Stimulated activated CD4-positive, alpha-beta T cell treated with anti-CD3 and anti-CD28 coated beads, Interleukin-4, amount 100 ng/mL, for 4 hours (primary cell): ENCODE measurements at places on chromosomes 3 and 15.
A peak's percentile ranks its signal among the peaks of the same experiment; 100 is the strongest.

GRCh38 chr3:71260782-71261181 is 322.7 kb downstream of the FOXP1 start:
- no peak for DNase-seq

GRCh38 chr3:172530566-172530965 is 7.3 kb upstream of the TNFSF10 start:
- no peak for DNase-seq

DNA sequence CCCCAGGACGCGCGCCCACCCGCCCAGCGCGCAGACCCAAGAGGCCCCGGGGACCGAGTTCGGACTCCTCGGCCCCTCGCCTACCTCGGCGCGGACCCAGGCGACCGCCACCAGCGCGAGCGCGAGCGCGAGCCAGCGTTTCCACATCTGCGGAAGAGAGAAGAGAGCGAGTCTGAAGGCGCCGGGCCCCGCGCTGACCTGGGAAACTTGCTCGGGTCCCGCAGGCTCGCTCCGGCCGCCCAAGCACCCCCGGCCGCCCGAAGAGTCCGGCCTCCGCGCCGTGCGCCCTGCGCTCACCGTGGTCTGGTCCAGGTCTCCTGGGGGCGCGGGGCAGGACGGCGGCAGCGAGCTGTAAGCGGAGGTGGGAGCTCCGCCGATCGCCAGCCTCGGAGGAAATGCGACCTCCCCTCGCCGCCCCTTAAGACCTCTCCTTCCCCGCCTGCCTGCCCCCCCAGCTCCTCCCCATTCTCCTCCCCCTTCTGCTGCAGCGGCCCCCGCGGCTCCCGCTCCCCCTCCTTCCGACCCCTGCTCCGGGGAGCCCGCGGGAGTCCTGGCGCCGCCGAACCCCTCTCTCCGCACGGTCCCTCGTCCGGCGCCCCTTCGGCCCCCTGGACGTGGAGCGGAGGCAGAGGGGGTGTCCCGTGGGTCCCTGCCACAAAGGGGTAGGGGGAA is at the start of gene FSTL1:
Gene FSTL1, minus strand, starts transcription at position 393 of the 672 bp plus-strand sequence. Its CDS starts 246 bp downstream, at position 147.
- no peak for DNase-seq

DNA sequence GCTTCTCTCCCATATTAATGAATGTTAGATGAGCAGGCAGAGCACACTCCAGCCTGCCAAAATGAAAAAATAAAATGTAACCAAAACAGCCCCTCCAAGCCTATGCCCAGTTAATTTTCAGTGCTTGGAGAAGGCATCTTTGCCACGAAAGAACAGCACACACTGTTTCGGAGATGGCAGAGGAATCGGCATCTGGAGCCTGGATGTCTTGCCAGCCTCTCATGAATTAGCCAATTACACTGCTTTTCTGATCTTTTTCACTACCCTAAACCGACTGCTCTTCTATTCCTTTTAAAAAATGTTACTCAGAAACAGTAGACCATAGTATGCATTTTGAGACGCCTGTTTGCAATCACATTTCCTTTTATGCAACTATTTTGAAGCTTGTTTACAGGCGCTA is 249.6 kb downstream of the TLE3 start:
- DNase-seq = no peak

DNA sequence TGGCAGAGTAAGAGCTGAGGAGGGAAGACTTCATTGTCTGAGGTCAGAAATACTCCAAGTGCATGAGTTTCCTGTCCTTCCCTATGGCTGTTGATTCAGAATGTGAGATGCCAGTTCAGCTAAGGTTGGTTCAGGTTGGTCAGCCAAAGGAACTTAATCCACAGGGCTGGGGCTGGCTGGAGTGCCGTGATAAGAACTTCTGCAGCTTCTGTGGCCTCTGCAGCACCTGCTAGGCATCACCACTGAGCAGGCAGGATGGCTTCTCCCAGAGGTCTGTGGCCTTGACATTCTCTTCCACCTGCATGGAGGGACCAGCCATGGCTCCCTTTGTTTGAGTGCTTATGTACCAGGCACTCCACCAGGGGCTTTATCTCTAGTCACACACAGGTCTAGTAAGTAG is 109.5 kb upstream of the PLXNA1 start:
- DNase-seq = no peak

DNA sequence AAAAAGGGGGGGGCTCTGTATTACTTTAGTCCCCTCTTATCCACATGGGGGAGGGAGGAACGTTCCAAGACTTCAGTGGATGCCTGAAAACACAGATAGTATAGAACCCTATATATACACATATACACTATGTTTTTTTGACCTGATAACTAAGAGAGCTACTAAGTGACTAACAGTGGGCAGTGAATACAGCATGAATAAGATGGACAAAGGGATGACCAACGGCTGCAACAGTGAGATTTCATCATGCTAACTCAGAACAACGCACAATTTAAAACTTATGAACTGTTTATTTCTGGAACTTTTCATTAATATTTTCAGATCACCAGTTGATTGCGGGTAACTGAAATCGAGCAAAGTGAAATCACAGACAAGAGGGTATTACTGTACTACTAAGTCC is 7.3 kb downstream of the DCUN1D1 start:
- DNase-seq = no peak

GRCh38 chr3:25043749-25044148 is 384.3 kb upstream of the RARB start:
- DNase-seq = no peak

DNA sequence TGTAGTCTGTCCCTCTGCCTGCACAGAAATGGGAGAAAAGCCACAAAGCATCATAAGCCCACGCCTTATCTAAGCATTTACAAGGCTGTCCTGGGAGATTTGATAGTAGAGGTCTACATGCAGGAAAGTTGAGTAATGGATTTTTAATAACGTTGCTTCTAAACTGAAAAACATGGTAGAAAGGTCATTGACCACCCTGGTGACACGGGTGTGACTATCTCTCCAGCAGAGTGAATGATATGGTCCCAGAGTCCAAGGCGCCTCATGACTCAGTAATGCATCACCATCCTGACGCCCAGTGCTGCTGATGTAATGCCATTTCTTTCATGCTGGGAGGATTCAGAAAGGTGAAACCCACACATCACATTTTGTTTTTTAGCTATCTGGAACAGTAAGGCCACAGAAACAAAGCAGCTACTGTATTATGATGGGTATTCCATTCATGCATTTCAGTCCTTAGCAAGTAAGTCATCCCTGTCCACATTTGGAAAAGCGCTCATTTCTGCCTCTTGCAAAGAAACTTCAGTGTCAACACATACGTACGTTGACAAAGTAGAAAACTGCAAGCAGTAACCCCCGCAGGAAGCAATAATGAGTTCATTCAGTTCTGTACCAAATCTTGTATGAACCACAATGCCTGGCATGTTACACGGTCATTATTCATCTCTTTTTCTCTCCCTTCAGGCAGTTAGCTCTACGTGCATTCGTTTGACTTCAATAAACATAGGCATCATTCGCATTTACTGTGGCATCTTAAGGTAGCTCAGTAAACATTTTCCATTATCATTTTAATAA is 483.5 kb downstream of the GABRG3 start:
- no peak for DNase-seq

GRCh38 chr3:72213296-72214065 is 428.5 kb upstream of the PROK2 start:
- no peak for DNase-seq

DNA sequence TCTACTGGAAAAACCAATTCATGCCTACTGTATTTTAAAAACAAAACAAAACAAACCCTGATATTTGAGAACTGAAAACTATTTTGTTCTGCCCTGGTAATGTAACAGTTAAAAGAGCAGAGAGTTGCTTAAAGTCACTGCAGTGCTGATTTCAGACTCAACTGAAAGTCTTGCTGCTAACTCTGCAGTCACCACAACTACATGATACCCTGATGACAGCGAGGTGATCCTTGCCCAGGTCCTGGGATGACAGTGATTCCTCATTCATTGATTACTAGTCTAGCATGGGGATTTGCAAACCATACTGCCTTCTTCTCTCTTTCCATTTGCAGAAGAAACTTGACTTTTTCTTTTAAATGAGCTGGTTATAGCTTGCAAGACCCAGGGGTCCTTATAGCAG is 67.5 kb downstream of the MME start:
- DNase-seq = no peak

DNA sequence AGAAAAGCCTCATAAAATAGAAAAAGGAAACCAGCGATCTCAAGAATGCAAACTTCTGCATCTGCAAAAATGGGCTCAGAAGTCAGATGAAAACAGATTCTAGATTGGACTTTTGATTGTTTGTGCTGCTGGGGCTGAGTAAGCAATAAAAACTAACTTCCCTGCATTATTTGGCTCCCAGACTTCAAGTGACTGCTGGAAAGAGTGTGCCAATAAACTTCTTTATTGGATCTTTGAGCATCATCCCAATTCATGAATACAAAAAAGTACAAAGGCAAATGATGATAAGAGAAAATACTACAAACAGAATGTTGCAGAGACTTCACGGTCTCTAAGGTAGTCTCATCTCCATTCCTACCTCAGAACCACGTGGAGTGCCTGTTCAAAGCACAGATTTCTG is 97.9 kb downstream of the FGF12 start:
- DNase-seq = no peak

- DNase-seq = no peak
Observed at GRCh38 chr3:47421741-47422649, 41.2 kb downstream of the PTPN23 start.

DNA sequence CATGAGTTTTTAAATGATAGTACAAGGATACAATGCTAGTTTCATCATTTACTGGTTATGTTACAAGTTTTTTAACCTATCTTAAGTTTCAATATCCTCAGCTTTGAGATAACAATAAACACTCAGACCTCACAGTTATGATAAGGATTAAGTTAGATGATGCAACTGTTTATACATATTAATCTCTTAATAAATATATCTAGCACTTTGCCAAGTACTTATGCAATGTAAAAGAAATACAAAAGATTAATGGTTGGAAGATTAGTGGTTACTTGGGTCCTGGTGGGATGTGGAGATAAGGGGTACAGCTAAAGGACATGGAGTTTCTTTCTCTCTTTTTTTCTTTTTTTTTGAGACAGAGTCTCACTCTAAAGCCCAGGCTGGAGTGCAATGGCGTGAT is 12.0 kb downstream of the SPPL2A start:
- DNase-seq = no peak

- DNase-seq = no peak
Observed at GRCh38 chr3:173920386-173920785, 522.8 kb downstream of the NLGN1 start.

GRCh38 chr3:155153242-155154186 is 73.4 kb downstream of the MME start:
- no peak for DNase-seq

DNA sequence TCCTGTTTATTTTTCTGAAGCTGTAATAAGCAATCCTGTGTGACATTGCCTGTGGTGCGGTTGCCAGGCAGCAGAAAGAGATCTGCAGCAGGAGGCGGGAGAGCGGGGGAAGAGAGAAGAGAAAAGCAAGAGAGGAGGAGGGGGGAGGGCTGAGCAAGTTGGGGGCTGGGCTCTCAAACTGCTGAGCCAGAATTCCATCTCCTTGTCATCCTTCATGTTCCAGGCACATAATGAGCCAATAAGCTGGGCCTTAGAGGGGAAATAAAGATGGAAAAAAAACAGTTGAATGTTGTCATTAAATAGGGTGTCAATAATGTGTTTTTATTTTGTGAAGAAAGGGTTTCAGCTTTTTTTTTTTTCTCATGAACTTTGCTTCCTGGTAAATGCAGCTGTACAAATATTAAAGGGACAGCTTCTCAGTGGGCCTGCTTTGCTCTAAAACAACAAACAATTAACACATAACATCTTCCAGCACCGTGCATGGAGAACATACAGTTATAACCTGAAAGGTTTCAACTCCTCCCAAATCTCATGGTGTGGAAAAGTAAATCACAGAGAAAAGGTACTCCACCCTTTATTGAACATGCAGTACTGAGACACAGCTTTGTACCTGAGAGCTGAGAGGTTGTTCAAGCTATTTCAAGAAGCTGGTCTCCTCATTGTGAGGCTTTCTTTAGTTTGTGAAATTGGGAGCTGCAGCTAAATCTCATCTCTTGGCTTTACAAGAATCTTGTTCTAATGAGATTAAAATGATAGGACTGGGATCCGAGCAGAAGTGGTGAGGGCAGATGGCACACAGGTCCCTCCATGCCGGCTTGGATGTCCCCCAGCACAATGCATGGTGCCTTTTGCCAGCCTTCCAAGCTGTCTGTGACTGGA is 451.1 kb upstream of the KCNMB2 start:
- DNase-seq = peak; percentile 40

GRCh38 chr3:52245322-52246263 is at the start of gene PPM1M:
TSS of gene PPM1M (plus strand) at chr3:52245759. CDS start at chr3:52245825, 66 bp downstream.
- peak; percentile 37 for DNase-seq

GRCh38 chr3:127467391-127467790 is 123.1 kb downstream of the TPRA1 start:
- DNase-seq = peak; percentile 14

DNA sequence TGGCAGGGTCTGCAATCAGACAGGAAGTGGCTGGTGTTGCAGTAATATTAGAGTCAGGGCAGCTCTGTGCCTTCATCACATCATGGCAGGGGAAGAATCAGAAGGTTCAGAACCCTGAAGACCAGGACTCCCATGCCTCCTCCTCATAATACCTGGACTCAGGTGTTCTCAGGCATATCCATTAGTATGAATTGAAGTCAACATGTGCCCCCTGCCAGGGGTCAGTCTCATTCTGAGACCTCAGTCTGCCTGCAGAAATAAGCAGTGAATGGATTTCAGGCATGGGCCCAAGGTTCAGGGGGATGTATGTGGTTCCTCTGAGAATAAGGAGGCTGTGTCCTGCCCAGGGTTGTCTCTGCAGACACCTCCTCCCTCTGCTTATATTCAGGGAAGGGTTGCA is 74.2 kb downstream of the SPSB4 start:
- DNase-seq = no peak

DNA sequence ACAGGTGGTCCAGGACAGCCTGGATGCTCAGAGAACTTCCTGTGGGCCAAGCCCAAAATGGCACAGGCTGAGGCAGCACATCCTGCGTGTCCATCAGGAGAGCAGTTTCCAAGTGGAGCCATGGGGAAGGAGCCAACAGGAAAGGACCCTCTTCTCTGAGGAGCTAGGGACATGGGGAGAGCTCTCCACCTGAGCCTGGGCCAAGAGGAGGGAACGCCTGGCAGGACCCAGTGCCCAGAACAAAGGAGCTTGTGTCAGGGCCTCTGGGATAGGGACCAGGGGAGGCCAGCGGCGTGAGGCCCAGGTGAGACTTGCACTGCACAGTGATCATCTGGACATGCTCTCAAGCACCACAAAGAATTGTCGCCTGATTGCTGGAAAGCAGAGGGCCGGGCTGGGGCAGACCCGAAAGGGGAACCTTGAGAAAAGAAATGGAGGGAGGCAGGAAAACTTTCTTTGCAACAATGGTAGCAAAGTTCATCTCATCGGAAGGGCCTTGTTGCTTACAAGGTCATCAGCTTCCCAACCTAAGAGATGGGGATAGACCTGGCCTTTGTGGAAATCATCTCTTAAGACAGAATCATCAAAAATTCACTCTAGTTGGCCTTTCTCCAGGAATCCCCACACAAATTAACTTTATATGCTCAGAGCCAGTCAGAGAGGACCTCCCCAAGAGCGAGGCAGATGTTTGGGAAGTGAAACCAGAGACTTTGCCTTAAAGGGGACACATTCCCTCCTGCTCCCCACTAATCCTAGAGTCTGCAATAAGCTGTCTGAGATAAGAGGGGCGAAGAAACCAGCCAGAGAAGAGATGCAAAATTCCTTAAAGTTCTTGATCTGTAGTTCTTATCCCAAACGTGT is 47.7 kb upstream of the HES1 start:
- no peak for DNase-seq
